ENCODE measurements at places on chromosomes 1 and 21. TPM values are rescaled to one million over a fixed set of nuclear protein-coding genes. Genes with fewer than 3 reads are reported as not detected.

GRCh38 chr1:205188596-205188995 lies 22.9 kb downstream of the DSTYK start:
- H3K36me3 ChIP-seq: peaks cover 43% of the 10 kb centered on the region
- no peak overlapping the region for H3K27ac ChIP-seq
- H3K4me3 ChIP-seq: no peak overlapping the region
- H3K27me3 ChIP-seq: no peaks in the 10 kb centered on the region
- peaks cover 46% of the 10 kb centered on the region for H3K4me1 ChIP-seq

GRCh38 chr1:212205843-212206242 lies 79.4 kb upstream of the PPP2R5A start:
- H3K27ac ChIP-seq: no peak overlapping the region
- no peak overlapping the region for H3K4me3 ChIP-seq
- H3K4me1 ChIP-seq: peaks cover 2% of the 10 kb centered on the region
- no peak for DNase-seq

The LRRC38 gene
- not detected for total RNA-seq

DNA sequence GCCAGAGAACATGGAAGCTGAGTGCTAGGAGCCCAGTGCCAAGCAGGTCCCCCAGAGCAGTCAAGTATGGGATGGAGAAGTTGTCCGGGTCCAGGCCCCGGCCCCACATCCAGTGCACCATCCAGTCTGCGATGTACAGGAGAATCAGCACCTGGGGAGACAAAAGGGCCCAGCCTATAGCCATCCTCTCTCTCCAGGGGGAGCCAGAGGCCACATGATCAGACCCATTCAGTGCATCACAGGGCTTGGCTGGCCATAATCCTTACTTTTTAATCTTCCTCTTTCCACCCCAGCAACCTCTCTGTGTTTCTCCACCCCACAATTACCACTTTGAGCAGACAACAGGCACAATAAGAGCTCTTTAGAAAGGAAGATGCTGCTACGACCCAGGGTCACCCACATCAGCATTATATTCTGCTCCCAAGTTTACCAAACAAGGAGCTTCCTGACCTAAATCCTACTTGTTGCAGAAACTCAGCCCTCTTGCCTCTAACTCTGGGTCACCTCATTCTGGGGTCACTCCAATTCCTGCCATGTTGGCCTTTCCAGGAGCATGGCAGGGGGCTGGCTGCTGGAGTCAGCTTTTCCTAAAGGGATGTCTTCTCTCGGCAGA lies 16.4 kb upstream of the RAB29 start:
- H3K4me3 ChIP-seq: no peak overlapping the region
- peaks cover 62% of the 10 kb centered on the region for H3K36me3 ChIP-seq
- DNase-seq: peak; percentile 48

DNA sequence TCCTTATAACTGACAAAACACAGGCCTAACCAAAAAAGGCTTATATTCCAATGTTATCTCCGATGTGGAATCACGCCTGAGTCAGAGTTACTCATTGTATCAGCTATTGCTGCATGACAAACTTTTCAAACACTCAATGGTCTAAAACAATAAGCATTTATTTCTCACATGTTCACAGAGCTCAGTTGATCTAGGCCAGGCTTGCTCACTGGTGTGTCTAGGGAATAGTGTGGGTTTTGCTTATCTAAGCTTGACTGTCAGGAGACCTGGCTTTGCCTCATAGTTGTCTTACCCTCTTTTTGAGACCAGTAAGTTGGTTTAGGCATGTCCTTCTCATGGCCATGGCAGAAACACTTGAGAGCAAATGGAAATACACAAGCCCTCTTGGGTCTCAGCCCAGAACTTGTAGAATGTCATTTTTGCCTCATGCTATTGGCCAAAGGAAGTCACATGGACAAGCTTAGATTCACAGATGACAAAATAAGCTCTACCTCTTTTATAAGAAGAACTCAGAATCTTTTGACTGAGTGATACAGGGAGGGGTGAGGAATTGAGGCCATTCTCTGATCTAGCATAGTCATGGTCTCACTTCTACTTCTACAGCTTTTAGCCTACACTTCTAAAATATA lies 130.8 kb downstream of the HMCN1 start:
- H3K27ac ChIP-seq: no peak overlapping the region
- no peaks in the 10 kb centered on the region for H3K4me1 ChIP-seq
- H3K4me3 ChIP-seq: no peak overlapping the region
- DNase-seq: no peak
- no peaks in the 10 kb centered on the region for H3K36me3 ChIP-seq

The MORC3 gene
- 26.2 TPM for total RNA-seq

DNA sequence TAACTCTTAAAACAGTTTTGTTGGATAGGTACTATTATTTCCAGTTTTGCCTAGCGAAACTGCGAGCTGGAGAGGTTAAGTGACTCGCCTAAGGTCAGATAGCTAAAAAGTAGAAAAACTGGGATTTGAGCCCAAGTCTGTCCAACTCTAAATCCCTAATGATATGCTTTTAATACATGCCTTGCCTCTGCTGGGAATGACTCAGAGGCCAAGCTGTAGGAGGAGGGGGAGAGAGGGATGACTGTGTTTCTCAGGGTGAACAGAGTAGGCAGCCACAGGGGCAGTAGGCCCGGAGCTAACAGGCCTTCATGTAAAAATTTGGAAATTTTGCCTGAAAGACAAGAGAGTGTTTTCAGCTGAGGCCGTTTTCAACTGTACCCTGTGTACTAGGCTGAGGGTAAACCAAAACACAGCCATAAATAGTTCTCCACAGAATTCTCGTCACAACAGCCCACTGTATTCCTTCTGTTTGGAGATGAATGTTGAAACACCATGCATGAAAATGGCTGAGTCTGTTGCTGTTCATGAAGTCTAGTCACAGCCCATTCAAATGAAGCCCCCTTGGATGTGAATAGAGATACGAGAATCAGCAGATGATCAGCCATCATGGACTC lies 107.5 kb upstream of the HOOK1 start:
- H3K27ac ChIP-seq: no peak overlapping the region
- peaks cover 11% of the 10 kb centered on the region for H3K4me1 ChIP-seq
- no peak for DNase-seq
- H3K36me3 ChIP-seq: no peaks in the 10 kb centered on the region
- no peaks in the 10 kb centered on the region for H3K27me3 ChIP-seq

- no peak overlapping the region for H3K4me3 ChIP-seq
- DNase-seq: peak; percentile 21
- H3K27ac ChIP-seq: no peak overlapping the region
- H3K4me1 ChIP-seq: no peaks in the 10 kb centered on the region
- peaks cover 14% of the 10 kb centered on the region for H3K27me3 ChIP-seq
Observed at GRCh38 chr1:202274611-202275010, 67.1 kb downstream of the UBE2T start.

DNA sequence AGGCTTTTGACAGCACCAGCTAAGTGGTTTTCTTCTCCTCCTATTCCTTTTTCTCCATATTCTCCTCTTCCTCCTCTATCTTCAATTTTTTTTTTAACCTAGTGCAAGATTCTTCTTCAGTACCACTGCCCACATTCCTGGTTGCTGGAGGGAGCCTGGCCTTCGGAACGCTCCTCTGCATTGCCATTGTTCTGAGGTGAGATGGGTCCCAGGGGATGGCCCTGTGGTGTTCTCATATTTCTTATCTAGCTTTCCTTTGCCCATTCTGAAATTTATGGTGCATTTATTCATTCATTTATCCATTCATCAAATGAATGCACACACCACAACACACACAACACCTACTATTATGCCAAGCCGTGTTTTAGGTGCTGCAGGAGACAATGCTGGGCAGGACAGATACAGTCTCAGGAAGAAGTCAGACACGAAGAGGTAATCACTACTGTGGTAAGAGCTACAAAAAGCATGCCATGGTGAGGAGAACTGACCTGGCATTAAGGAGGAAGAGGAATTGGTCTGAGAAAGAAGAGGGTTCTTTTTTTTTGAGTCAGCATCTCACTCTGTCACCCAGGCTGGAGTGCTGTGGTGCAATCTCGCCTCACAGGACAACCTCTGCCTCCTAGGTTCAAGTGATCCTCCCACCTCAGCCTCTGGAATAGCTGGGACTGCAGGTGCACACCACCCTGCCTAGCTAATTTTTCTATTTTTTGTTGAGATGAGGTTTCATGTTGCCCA lies 47.5 kb upstream of the TDRD10 start:
- peaks cover 22% of the 10 kb centered on the region for H3K4me1 ChIP-seq
- peaks cover 36% of the 10 kb centered on the region for H3K27me3 ChIP-seq
- peaks cover 27% of the 10 kb centered on the region for H3K36me3 ChIP-seq
- no peak overlapping the region for H3K27ac ChIP-seq

The SYNC gene
- not detected for total RNA-seq

DNA sequence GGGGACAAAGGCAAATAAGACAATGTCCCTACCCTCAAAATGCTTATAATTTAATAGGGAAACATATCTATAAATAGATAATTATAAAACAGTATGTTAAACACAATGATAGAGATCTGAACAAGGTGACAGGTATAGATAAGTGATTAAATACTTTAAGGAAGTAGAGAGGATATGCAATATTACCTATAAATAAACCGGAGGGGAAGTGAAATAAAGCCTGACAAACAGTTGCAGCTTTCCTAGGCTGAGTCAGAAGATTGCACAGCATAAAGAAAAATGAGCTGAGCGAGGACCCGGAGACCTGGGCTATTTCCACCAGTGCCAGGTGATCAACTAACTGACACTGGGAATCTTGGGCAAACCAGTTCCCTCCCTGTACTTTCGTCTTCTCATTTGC lies 11.5 kb upstream of the PSRC1 start:
- H3K27ac ChIP-seq: no peak overlapping the region
- no peak for DNase-seq
- H3K27me3 ChIP-seq: peaks cover 24% of the 10 kb centered on the region
- no peaks in the 10 kb centered on the region for H3K36me3 ChIP-seq
- no peak overlapping the region for H3K4me3 ChIP-seq
- H3K4me1 ChIP-seq: peaks cover 4% of the 10 kb centered on the region

GRCh38 chr1:118160806-118161205 lies 24.2 kb downstream of the SPAG17 start:
- no peak overlapping the region for H3K4me3 ChIP-seq
- H3K27me3 ChIP-seq: no peaks in the 10 kb centered on the region
- H3K27ac ChIP-seq: no peak overlapping the region

The PPIH gene
- total RNA-seq: 78.7 TPM

GRCh38 chr1:161725908-161726472 lies 4.6 kb downstream of the FCRLB start:
- no peaks in the 10 kb centered on the region for H3K36me3 ChIP-seq
- DNase-seq: peak; percentile 30
- H3K4me1 ChIP-seq: peaks cover 49% of the 10 kb centered on the region
- H3K27ac ChIP-seq: no peak overlapping the region
- peaks cover 48% of the 10 kb centered on the region for H3K27me3 ChIP-seq
- peak overlapping the region; percentile 85 for H3K4me3 ChIP-seq

DNA sequence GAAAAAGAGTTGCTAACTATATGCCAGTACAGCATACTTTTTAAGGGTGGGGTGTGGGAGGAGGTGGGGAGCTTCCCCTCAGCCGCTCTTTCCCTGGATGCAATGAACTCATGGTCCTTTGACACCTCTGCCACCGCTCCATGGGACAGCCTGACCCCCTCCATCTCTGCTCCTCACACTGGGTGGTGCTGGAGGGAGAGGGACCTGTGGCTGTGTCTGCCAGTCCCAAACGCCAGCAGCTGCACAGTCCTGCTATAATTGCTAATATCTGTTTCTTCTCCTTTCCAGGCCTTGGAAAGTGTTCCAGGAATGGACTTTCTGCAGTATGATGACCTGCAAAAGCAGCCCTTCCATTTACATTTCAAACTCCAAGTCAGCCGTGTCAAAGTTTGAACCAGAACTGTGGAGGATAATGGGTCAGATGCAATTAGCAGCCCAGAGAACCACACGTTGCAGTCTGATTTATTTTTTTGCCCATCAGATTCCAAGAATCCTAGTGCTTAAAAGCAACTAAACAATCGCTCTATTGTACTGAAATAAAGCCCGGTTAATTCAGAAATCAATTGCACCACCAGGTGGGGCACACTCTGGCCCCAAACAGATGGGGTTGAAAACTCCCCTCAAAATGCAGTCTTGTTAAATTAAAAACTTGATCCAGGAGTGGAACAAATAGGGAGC lies 160.7 kb upstream of the LMO4 start:
- H3K36me3 ChIP-seq: no peaks in the 10 kb centered on the region
- H3K4me1 ChIP-seq: no peaks in the 10 kb centered on the region
- no peak for DNase-seq
- no peak overlapping the region for H3K4me3 ChIP-seq
- H3K27ac ChIP-seq: no peak overlapping the region
- H3K27me3 ChIP-seq: peaks cover 21% of the 10 kb centered on the region

Measured in activated T-helper 2 cell treated with anti-CD3 and anti-CD28 coated beads, Interferon-gamma antibody, Interleukin-2, Interleukin-4, amounts not matched to agents 10 μg/mL and 5 μg/mL and 100 μg/mL, durations not matched to agents 14 hours and 24 hours and 36 hours (primary cell).